ENCODE measurements at places on chromosomes 16 and 17.

GRCh38 chr17:79108870-79109269 is 34.2 kb downstream of the ENGASE start:
- DNase-seq, result no peak

GRCh38 chr17:70767102-70767701 is 597.9 kb downstream of the KCNJ2 start:
- DNase-seq, result no peak

GRCh38 chr17:7837408-7838088 is 3.5 kb downstream of the KDM6B start:
- no peak for DNase-seq

GRCh38 chr16:7319514-7319913 is 13.1 kb upstream of the RBFOX1 start:
- DNase-seq, result no peak

DNA sequence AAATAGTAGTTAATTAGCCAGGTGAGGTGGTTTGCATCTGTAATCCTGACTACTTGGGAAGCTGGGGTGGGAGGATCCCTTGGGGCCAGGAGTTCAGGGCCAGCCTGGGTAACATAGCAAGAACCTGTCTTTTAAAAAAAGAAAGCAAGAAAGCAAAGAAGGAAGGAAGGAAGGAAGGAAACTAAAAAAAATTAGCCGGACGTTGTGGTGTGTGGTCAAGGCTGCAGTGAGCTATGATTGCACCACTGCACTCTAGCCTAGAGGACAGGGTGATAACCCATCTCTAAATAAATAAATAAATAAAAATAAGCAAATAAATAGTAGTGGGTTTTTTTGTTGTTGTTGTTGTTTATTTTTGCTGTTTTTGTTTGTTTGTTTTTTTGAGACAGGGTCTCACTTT is 39.3 kb upstream of the MAP2K6 start:
- no peak for DNase-seq

GRCh38 chr16:86039606-86040005 is 140.6 kb downstream of the IRF8 start:
- DNase-seq, result no peak

DNA sequence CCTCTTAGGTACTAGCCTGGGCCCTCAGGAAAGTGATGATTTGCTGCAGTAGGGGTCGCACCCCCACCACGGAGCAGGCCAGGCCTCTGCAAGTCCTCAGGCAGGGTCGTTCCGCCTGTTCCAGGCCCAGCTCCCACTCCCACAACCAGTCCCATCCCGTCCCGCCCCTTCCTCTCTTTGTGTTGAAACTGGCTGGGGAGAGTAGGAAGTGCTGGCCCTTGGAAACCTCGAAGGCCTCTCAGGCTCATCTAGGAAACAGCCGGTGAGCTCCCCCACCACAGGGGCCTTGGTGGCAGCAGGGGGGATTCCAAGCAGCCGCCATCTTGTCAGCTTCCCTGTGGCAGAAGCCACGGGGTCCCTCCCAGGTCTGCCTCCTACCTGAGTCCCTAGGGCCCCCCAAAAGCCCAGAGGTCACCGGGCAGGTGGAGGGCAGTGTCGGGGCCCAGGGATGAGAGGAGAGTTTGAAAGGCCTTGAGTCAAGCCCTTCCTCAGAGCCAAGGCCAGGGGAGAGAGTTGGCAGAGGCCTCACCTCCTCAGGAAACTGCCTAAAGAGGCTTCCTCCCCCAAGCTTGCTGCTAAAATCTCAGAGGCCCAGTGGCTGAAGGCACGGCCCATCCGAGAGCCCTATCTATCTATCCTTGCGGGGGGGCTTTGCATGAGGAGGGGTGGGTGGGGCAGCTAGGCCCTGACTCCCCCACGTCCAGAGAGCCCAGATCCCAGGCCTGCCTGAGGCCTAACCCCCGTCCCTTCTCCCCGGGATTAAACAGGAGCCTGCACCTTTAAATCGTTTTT is 22.2 kb downstream of the MMP15 start:
- no peak for DNase-seq

Data from activated T-cell treated with anti-CD3 and anti-CD28 coated beads, Interleukin-2, amount 50 U/mL, for 1 hour (primary cell).